ENCODE measurements at places on chromosomes 2 and 18.

DNA sequence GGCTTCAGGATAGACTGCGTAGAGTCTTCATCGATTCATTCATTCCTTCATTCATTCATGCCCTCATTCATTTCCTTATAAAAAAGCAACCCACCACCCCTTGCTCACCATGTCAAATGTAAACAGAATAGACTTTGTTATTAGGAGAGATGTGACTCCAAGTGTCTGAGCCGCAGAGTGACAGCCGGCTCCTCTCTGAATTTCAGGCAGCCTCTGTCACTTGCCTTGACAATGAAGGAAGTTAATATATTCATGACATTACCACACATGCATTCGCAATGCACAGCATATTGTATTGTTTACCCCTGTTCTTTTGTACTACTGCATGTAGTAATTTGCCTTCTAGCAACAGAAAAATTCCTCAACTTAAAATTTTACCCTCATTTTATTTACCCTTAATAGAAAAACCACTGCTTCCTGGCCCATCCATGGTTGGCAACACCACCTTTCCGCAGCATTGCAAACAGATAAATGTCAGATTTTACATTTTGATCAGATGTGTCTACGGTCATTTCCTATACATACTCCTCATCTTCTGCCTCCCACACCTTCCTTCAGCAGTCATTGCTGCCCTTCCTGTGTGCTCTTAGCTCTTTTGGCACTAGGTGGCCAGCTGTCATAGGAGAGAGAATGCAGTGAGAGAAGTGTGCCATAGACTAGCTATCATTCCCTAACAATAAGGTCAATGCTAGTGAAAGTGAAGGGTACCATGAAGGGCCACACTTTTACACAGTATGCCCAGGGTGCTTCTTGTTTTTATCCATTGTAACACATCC is 1090.8 kb downstream of the BCL11A start:
- DNase-seq, result no peak

GRCh38 chr2:238651306-238652052 is 196.4 kb upstream of the TWIST2 start:
- DNase-seq, result no peak

- DNase-seq, result no peak
Observed at GRCh38 chr18:69590150-69590549, 189.5 kb downstream of the DOK6 start.

GRCh38 chr18:12336171-12336613 is 28.2 kb downstream of the TUBB6 start:
- DNase-seq, result no peak

GRCh38 chr18:23259701-23260681 is 124.7 kb downstream of the CABLES1 start:
- peak; percentile 77 for DNase-seq

DNA sequence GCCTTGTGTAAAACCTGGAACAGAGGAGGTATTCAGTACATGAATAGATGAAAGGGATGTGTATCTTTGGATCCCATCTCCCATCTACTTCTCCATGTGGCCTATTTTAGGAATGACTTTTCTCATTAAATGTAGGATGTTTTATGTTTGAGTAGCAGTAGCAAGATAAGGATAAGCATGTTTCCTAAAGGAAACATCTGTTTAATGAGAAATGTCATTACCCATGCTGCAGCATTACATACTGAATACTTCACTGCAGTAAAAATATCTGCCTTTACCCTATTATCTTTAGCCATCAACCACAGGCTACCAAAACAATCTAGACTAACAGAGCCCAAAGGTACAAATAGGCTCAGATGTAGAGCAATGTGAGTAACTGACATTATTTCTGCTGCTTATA is 419.2 kb upstream of the CYRIA start:
- DNase-seq, result no peak

GRCh38 chr2:218754201-218754600 is 27.7 kb upstream of the CYP27A1 start:
- no peak for DNase-seq

DNA sequence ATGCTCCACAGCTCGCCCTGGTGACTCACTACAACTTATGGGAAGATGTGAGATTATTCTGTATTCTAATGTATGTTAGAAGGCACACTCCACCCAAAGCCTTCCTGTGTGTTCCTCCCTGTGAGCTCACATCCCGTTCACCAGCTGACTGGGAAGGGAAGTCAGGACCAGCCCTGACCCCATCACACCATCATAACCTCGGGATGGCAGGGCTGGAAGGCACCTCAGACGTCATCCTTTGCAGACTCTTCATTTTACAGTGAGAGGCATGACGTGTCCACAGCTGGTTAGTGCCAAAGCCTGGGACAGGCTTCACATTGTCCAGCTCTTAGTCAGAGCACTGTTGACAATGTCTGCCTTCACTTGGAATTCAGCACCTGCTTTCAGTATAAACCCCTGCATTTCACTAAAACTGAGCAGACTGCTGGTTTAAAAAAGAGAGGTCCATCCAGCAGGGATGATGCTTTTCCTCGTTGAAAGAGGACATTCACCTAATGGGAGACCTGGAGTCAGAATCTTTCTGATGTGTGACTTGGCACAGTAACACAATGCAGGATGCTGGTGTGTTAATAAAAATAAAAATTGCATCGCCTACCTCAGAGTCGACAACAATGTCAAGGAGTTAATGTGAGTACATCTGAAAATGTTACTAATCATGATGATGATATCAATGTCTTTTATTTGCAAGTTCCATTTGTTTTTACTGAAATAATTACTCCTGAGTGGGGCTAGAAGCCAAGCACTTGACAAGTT is 418.0 kb upstream of the TNP1 start:
- DNase-seq, result peak; percentile 76

DNA sequence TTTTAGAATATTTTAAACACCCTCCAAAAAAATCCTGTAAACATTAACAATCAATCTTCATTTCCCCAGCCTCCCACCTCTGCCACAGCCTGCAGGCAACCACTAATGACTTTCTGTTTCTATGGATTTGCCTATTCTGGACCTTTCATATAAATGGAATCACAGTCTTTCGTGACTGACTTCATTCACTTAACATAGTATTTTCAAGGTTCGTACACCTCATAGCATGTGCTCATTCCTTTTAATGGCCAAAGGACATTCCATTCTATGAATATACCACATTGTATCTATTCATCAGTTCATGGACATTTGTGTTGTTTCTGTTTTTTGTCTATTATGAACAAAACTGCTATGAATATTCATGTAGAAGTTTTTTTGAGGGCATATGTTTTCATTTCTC is 48.5 kb downstream of the NAT8 start:
- no peak for DNase-seq

- DNase-seq, result no peak
Observed at GRCh38 chr2:61368687-61369665, 101.9 kb downstream of the USP34 start.
